ENCODE measurements at places on chromosomes 1 and 21. TPM values are rescaled to one million over a fixed set of nuclear protein-coding genes. Genes with fewer than 3 reads are reported as not detected.

The SLC2A5 gene
- 2.1 TPM for polyA plus RNA-seq

The RYR2 gene
- polyA plus RNA-seq, result 0.43 TPM

The AGT gene
- polyA plus RNA-seq, result 2.0 TPM

- no peaks in the 10 kb centered on the region for H3K27me3 ChIP-seq
- H3K36me3 ChIP-seq, result no peaks in the 10 kb centered on the region
- H3K4me1 ChIP-seq, result no peaks in the 10 kb centered on the region
- no peak overlapping the region for H3K27ac ChIP-seq
Observed at GRCh38 chr1:65946960-65947359, 154.3 kb downstream of the PDE4B start.

DNA sequence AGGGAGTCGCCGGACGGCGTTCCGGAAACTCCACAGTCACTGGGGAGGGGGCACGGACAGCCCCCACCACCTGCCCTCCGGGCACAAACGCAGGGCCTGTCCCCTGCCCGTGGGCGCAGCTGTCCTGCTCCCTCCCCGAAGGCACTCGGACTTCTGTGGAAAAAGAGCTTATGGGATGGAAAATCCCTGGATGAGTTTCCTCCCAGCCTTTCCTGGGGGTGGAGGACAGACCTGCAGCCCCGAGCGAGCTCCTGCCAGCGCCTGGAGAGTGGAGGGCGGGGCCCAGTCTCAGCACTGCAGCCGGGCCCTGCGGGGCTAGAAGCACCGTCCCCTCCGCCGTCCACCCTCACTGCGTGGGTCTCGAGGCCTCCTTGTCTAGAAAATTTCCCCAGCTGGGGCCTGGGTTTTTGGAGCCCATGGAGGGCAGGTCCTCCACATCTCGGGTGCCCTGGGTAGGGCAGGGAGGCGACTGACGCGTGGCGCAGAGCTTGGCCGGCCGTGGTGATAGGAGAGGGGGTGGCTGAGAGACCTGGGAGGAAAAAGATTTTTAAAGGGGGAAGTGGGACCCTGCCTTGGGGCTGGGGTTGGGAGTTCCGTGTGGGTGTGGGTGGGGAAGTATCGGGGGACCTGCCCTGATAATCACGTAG, 6.4 kb upstream of the COL6A1 start:
- H3K4me3 ChIP-seq, result no peak overlapping the region
- DNase-seq, result no peak
- H3K36me3 ChIP-seq, result no peaks in the 10 kb centered on the region

GRCh38 chr1:177024623-177025022, 139.9 kb downstream of the ASTN1 start:
- no peaks in the 10 kb centered on the region for H3K36me3 ChIP-seq
- no peak overlapping the region for H3K4me3 ChIP-seq
- no peaks in the 10 kb centered on the region for H3K4me1 ChIP-seq
- DNase-seq, result no peak

DNA sequence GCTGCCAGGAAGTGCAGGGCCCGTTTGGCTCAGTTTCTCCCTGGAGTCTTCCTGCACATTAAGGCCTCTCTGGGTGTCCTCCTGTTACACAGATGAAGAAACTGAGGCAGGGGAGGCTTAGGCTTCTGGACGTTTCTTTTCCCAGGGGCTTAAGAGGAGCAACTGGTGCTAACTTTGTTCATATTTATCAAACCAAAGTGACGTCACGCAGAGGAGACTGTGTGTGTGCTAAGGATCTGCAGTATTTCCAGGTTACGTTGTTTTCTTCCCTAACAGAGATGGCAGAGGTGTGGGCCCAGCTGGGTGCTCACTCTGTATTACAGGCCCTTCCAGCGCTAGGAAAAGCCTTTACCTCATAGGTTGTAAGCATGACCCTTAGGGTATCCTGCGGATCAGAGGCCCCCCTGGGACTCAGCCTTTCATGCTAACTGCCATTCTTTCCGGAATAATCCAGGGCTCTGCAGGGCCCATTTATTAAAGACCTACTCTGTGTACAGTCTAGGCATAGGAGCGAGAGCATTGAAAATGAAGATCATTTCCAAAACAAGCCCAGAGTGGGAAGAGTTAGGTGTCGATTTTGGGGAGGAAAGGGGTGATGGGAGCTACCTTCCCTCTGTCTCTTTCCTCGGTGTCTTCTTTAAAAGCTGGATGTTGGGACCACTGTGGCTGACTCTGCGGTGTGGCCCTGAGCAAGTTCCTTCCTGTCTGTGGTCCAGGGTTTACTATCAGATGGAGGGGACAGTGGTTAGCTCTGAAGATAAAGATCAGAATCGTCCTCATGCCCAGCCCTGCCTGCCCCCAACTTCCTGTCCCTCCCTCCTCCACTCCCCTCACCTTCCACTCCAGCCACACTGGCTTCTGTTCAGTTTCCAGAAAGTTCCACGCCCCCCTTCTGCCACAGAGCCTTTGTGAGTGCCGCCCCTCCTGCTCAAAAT, 4.6 kb downstream of the AGTRAP start:
- H3K27ac ChIP-seq, result peak overlapping the region; percentile 40
- H3K4me1 ChIP-seq, result peaks cover 20% of the 10 kb centered on the region
- peaks cover 6% of the 10 kb centered on the region for H3K36me3 ChIP-seq
- H3K4me3 ChIP-seq, result no peak overlapping the region
- no peaks in the 10 kb centered on the region for H3K27me3 ChIP-seq

- H3K27me3 ChIP-seq, result no peaks in the 10 kb centered on the region
- H3K27ac ChIP-seq, result no peak overlapping the region
- no peak overlapping the region for H3K4me3 ChIP-seq
- H3K4me1 ChIP-seq, result peaks cover 25% of the 10 kb centered on the region
Observed at GRCh38 chr1:56073206-56073605, 506.2 kb downstream of the PLPP3 start.

- no peaks in the 10 kb centered on the region for H3K27me3 ChIP-seq
- H3K4me1 ChIP-seq, result peaks cover 2% of the 10 kb centered on the region
- H3K27ac ChIP-seq, result no peak overlapping the region
- peaks cover 5% of the 10 kb centered on the region for H3K36me3 ChIP-seq
- no peak for DNase-seq
Observed at GRCh38 chr1:198295225-198295624, 138.4 kb downstream of the NEK7 start.

DNA sequence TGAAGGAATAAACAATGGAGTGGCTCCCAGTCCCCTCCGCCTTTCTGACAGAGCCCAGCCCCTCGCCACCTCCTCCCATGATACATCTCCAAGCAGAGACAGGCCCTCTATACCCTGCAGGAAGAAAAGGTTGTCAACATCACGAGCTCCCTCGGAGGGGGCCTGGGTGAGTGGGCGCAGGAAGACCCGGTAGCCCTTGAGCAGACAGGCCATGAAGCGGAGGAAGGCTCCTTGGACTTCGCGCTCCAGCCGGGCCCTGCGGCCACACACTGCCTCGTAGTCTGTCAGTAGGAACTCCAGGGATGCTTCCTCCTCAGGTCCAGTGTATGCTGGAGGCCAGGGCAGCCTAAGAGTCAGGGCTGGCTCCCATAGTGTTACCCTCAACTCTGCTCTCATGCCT, 7.0 kb downstream of the DENND4B start:
- no peak overlapping the region for H3K4me3 ChIP-seq
- H3K27me3 ChIP-seq, result no peaks in the 10 kb centered on the region
- peaks cover 8% of the 10 kb centered on the region for H3K4me1 ChIP-seq
- peaks cover 67% of the 10 kb centered on the region for H3K36me3 ChIP-seq
- no peak for DNase-seq

DNA sequence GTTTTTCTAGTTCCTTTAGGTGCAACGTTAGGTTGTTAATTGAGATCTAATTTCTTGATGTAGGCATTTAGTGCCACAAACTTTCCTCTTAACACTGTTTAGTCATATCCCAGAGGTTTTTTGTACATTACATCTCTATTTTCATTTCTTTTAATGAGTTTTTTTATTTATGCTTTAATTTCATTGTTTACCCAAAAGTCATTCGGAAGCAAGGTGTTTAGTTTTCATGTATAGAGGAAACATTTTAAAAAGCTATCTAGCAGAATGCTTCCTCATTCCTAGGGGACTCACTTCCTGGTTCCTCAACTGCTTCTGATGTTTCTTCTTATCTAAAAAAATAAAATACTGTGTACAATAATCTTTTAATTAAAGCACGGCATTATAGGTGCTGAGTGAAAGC, 307.2 kb upstream of the CAMK1G start:
- no peaks in the 10 kb centered on the region for H3K27me3 ChIP-seq
- H3K27ac ChIP-seq, result no peak overlapping the region
- no peak overlapping the region for H3K4me3 ChIP-seq
- no peaks in the 10 kb centered on the region for H3K36me3 ChIP-seq
- no peaks in the 10 kb centered on the region for H3K4me1 ChIP-seq

DNA sequence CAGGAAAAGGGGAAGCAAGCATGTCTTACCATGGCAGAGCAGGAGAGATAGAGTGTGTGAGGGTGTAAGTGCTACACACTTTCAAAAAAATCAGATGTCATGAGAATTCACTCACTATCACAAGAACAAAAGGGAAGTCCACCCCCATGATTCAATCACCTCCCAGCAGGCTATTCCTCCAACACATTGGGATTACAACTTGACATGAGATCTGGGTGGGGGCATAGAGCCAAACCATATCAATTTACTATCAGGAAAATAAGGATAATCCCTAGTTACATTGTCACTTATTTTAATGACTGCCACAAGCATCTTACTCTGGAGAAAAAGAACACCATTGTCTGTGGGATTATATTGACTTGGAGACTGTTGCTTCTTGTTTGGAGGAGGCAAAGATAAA, 66.1 kb upstream of the VANGL1 start:
- H3K36me3 ChIP-seq, result no peaks in the 10 kb centered on the region
- DNase-seq, result no peak
- H3K4me3 ChIP-seq, result no peak overlapping the region

DNA sequence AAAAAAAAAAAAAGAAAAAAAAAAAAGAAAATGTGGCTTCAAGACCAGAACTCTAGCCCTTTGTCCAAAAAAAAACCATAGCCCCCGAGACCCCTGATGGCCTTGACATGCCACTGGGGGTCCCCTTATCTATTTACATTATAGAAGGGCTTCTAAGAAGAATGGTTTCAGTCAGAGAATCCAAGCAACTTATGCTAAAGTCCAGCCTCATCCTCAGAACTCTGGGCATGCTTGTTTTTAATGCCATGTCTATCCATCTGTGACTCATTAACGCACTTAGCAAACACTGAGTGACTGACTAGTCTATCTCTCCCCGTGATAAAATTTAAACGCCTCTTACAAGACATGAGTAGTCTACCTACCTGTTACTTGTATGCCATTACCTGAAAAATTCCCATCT, 29.3 kb downstream of the ERG start:
- no peaks in the 10 kb centered on the region for H3K4me1 ChIP-seq
- no peak for DNase-seq
- H3K36me3 ChIP-seq, result no peaks in the 10 kb centered on the region
- H3K27ac ChIP-seq, result no peak overlapping the region

DNA sequence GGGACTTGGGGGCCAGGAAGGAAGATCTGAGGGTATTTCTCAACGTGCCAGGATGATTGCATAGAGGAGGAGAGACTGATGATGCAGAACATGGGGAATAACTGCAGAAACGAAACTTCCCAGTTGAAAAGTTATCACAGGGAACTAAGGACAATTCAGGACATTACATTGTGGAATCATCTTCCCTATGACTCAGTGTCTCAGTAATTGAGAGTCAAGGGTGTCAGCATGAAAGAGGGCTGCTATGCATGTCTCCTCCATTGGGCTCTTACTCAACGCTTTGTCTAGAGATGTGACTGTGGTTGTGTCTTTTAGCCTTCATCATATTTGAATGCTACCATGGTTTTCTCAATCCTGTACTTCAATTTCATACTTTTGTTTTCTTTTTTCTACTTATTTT, 48.9 kb upstream of the PTGFR start:
- H3K4me3 ChIP-seq, result no peak overlapping the region
- H3K27ac ChIP-seq, result no peak overlapping the region
- H3K4me1 ChIP-seq, result no peaks in the 10 kb centered on the region
- DNase-seq, result no peak

DNA sequence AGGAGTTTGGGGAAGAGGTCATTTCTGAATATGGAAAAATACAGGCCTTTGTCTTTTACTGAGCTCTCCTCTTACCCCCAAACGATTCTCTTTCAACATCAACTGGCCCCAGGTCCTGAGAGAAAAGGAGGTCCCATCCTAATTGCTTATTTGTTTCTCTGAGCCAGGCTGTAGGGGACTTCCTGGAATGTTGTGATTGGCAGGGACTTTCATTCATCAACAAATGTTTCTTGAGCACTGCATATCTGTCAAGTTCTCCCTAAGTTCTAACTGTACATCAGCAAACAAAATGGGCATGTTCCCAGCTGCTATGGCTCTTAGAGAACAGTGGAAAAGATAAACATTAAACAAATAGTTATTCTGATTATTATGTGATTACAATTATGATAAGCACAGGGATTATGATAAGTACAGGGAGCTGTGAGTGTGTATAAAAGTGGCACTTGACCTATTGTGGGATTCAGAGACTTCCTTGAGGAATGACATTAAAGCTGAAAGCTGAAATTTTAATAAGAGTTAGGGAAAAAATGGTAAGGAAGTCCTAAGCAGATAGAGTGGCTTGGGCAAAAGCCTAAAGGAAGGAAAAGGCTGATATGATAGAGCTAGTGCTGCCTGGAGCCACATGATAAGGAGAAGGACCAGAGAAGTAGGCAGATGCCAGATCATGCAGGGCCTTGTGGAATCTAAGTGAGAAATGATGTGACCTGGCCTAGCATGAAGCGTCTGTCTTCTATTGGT, 11.6 kb downstream of the GPX7 start:
- no peak for DNase-seq
- no peaks in the 10 kb centered on the region for H3K36me3 ChIP-seq
- H3K27ac ChIP-seq, result no peak overlapping the region
- H3K4me1 ChIP-seq, result no peaks in the 10 kb centered on the region
- H3K27me3 ChIP-seq, result no peaks in the 10 kb centered on the region
- H3K4me3 ChIP-seq, result no peak overlapping the region

GRCh38 chr1:222754366-222755139, 17.6 kb downstream of the FAM177B start:
- H3K4me3 ChIP-seq, result no peak overlapping the region
- H3K27ac ChIP-seq, result no peak overlapping the region
- no peaks in the 10 kb centered on the region for H3K36me3 ChIP-seq
- DNase-seq, result no peak
- peaks cover 4% of the 10 kb centered on the region for H3K4me1 ChIP-seq
